Myocyte (in vitro differentiated cells): ENCODE measurements at places on chromosomes 6 and 20. TPM values are rescaled to one million over a fixed set of nuclear protein-coding genes. Genes with fewer than 3 reads are reported as not detected.

GRCh38 chr6:31920811-31921210 lies 6.7 kb upstream of the C2 start:
- DNase-seq = no peak

Gene SLC22A3
- total RNA-seq = not detected in 2 replicates

Gene VSX1
- not detected in 2 replicates for total RNA-seq

DNA sequence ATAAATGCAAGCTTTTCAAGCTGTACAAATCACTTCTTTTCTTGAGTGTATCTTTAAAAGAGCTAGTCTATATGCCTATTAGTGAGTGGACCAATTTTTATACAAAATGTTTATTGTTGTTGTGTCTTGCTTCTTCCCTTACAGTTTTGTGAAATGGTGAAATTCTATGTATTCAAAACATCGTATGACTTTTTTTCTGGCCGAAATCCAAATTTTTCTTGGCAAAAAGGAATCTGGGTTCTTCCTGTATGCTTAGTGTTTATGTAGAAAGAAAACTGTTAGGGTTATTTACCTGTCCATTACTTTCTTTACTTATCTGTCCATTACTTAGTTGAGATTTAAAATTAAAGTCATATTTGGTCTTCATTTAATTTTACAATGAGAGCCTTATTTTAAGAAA lies 153.9 kb downstream of the MMS22L start:
- no peak for DNase-seq

- no peak for DNase-seq
These were observed 87.6 kb upstream of the E2F3 start for GRCh38 chr6:20313960-20314530.

- DNase-seq = no peak
These were observed 13.0 kb downstream of the UNC5CL start for GRCh38 chr6:41025966-41026530.

- peak; percentile 54 for DNase-seq
These were observed 8.3 kb downstream of the SIGLEC1 start for GRCh38 chr20:3704087-3704486.

GRCh38 chr6:56510984-56511531 lies 131.6 kb downstream of the DST start:
- DNase-seq = no peak

Gene C6orf141
- total RNA-seq = 0.08 TPM in 1 of 2 replicates, not detected in the other
